Memory B cell (primary cell): ENCODE measurements at places on chromosomes 2 and 18.

- DNase-seq = no peak
Measured at GRCh38 chr2:189022053-189022481, 47.9 kb downstream of the COL3A1 start.

- DNase-seq = no peak
Measured at GRCh38 chr2:137813176-137813575, 151.1 kb upstream of the HNMT start.

GRCh38 chr18:51666763-51667191 lies 469.3 kb upstream of the MEX3C start:
- DNase-seq = no peak

DNA sequence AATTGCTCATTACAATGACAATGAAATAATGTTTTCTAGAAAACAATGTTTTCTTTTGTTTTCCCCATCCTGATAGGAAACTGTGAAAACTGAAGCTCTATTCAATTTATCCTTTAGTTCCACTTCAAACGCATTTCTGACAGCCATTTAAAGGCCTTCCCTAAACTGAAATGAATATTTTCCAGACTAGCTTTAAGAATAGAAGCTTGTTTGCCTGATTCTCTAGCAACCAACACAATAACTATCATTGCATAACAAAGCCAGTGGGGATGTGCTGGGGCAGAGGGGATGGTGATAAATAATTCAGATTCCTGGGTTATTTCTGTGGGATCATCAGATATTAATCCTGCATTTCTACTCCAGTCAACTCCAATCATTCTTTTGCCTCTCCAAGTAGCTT lies 427.1 kb downstream of the RND3 start:
- no peak for DNase-seq

DNA sequence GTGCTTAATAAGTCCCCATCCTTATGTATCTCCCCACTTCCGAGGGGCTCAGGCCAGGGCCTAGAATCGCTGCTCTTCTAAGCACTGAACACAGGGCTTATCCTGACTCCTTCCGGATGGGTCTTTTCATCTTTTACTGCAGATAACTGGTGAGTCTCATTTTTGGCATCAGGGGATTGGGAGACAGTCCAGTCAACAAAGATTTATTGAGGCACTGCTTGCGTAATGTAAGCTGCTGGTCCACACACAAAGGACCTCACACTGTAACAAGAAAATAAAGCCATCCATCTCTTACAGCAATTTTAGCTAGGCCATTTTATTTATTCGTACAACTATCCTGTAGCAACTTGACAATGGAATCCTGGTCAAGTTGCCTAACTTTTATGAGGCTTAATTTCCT lies 600.5 kb downstream of the CNTNAP5 start:
- DNase-seq = no peak

GRCh38 chr2:25650256-25650655 lies 23.1 kb downstream of the DTNB start:
- no peak for DNase-seq

DNA sequence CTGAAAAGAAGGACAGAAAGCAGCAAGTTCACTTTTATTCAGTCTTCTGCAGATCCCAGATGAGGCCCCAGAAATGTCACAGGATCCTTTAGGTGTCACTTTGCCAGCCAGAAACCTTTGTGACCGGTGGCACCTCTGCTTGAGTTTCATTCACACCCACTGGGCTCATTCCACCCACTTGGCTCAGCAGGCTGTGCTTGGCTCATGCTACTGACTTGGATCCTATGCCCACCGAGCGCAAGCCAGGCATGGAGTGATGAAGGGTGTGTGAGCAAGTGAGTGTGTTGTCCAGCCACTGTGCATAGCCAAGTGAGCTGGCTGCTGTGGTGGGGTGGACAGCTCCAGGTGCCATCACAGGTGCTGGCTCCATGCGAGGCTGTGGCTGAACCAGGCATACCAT lies 357.0 kb upstream of the GULP1 start:
- no peak for DNase-seq

- DNase-seq = no peak
Measured at GRCh38 chr2:241475267-241475666, 33.1 kb downstream of the STK25 start.

DNA sequence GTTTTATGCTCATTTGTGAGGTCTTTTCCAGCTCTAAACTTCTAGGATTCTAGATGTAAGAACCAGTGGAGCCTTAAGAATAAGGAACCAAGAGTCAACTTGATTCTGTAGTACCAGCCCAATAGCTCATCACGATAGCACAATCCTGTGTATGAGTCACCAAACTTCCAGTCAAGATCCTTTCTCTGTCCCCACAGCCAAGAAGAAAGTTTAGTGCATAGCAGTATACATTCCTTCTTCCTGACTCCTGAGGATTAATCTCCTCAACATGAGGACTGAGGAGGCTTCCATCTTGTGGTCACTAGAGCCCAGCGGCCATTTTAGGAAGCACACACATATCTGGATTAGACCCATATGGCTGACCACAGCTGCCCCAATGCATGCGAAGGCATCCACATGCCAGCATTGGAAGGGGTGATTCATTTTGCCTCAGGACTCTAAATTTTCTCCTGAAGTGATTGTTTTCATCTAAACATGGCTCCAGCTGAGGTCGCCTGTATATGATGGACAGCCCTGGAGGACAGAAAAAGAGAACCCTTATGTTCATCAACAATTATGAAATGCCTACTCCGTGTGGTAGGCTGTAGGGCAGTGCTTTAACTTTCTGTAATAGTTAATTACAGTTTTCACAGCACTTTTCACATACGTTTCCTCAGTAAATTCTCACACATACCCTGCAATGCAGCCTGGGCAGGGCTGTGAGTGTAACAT lies 53.5 kb downstream of the RASGRP3 start:
- DNase-seq = no peak

- no peak for DNase-seq
Measured at GRCh38 chr18:24300703-24301102, 96.9 kb downstream of the OSBPL1A start.

DNA sequence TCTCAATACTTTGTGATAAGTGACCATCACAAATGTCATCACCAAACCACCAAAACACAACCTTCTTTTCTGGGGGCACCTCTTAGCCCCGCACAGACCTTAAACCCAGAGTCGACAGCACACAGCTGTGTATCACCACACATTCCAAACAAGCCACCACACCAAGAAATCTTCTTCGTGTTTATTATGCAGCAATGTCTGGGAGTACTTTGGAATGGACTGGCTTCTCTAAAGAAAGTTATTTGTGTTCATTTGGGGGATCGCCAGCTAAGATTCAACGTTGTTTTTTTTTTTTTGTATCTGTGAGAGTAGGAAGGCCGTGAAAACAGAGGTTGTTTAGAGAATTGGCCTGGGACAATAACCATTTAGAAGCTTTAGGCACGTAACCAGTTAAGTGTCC lies 1.1 kb upstream of the MTA3 start:
- DNase-seq = no peak

DNA sequence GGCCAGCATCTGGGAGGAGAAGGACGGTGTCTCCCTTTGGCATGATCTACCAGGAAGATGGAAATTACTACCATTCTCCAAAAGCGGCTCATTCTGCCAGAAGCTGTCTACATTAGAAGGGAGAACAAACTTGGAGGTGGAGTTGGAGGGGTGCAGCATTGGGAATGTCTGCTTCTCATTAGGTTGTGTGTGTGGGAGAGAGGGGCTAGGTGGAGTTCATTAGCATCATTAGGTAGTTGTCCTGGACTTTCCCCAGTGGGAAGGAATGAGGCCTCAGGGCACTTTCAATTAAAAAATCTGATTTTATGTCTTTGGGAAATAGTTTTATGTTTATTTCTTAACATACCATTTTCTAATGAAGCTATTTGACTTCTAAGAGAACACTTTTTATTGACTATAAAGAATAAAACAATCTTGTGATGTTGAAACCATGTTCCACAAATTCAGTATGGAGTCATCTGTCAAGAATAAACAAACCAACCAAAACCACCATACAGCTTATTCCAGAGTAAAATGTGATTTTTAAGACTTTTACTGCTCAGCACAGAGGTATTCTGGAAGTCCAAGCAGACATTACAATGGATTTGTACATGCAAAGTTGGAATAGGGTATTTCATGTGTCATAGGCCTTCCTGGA lies 60.6 kb downstream of the VAPA start:
- no peak for DNase-seq
